ENCODE measurements at places on chromosomes 16 and 17.
A peak's percentile ranks its signal among the peaks of the same experiment; 100 is the strongest.

GRCh38 chr17:77369544-77369971 lies 228.8 kb downstream of the SEC14L1 start:
- no peak for DNase-seq

- DNase-seq, result no peak
Measured at GRCh38 chr17:77828749-77829539, 129.6 kb upstream of the TNRC6C start.

DNA sequence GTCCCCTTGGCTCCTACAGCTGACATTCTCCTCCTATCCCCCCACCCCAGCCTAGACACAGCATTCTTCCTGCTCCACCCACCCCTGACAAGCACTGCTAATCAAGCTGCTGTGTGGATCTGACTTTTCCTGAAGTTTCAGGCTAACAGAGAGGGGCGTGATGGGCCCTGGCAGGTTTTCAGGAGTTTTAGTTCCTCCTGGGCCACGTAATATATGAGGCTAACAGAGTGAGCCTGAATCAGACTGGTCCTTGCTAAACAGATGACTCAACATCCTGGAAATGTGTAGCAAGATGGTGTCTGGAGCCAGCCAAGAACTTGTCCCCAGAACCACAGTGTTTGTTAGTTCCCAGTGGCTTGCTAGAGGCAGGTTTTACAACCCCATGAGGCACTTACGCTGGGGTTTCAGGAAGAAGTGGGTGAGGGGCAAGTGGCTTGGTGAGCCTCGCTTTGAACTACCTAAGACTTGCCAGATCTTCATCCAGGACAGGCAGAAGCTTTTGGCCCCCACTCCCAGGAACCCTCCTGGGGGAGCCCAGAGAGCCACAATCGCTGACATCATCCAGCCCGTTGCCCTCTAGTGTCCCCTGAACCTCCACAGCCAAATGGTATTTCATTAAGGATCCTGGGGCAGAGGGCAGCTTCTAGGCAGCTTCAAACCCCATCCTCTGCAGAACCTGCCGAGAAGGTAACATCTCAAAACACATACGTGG lies 15.9 kb downstream of the TMEM92 start:
- no peak for DNase-seq

GRCh38 chr17:79952265-79952877 lies 83.3 kb downstream of the TBC1D16 start:
- DNase-seq, result no peak

- DNase-seq, result no peak
Measured at GRCh38 chr16:720447-720989, 428 bp upstream of the ANTKMT start.

GRCh38 chr17:70144260-70144846 lies 25.0 kb upstream of the KCNJ2 start:
- no peak for DNase-seq

DNA sequence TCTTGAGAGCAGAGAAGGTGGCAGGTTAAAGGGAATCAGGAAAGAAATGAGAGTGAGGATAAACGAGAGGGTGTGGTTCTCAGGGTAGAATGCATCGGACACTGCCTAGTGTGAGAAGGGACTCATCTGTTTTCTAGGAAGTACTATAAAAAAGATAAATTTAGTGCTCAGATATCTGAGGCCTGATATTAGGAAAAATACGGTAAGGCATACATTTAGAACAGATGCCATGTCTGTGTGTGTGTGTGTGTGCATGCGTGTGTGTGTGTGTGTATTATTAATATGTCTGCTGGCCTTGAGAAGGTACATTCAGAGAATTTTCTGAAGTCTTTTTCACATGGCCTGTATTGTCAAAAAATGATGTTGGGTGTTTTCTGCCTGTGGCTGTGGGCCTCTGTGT lies 414.8 kb downstream of the MAF start:
- DNase-seq, result no peak

GRCh38 chr16:5649762-5650743 lies 552.5 kb upstream of the EEF2KMT start:
- DNase-seq, result no peak

GRCh38 chr16:29317269-29317668 lies 89.2 kb downstream of the NPIPB11 start:
- no peak for DNase-seq

- no peak for DNase-seq
Measured at GRCh38 chr17:40479754-40480480, 21.5 kb downstream of the TNS4 start.

GRCh38 chr16:85552980-85553435 lies 60.1 kb upstream of the GSE1 start:
- no peak for DNase-seq

DNA sequence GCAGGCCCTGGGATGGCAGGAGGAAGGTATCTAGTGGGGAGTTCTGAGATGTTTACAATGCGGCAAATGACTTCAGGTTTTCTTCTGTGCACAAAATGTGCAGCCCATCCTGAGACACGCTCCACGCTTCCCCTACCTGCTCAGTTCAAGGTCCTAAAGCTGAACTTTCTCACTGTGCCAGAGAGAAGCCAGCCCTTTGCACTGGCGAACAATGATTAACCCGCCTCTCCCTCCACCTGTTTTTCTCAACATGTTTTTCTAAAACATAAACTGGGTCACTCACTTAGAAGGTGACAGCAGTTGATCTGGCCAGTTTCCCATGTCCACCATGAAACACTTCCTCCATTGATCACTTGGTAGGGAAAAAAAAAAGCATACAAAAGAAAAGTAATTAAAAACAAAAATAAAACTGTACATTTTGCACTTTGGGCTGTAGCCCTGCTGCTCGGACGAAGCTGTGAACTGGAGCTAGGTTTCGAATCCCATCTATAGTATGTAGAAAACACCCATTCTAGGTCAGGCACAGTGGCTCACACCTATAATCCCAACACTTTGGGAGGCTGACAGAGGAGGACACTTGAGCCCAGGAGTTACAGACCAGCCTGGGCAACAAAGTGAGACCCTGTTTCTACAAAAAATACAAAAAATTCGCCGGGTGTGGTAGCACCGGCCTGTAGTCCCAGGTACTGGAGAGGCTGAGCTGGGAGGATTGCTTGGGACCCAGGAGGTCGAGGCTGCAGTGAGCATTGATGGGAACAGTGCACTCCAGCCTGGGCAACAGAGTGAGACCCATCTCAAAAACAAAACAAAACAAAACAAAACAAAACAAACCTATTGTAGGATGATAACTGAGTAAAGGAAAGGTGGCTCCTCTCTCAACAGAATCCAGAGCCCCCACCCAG lies 6.1 kb upstream of the G6PC1 start:
- DNase-seq, result no peak

GRCh38 chr16:67967958-67968399 lies 458 bp downstream of the SLC12A4 start:
- no peak for DNase-seq

- DNase-seq, result no peak
Measured at GRCh38 chr17:61395409-61395982, 4.1 kb upstream of the TBX2 start.

- no peak for DNase-seq
Measured at GRCh38 chr17:37506678-37507077, 17.0 kb downstream of the DUSP14 start.

GRCh38 chr16:59864981-59865666 lies 1131.0 kb upstream of the GOT2 start:
- DNase-seq, result no peak

DNA sequence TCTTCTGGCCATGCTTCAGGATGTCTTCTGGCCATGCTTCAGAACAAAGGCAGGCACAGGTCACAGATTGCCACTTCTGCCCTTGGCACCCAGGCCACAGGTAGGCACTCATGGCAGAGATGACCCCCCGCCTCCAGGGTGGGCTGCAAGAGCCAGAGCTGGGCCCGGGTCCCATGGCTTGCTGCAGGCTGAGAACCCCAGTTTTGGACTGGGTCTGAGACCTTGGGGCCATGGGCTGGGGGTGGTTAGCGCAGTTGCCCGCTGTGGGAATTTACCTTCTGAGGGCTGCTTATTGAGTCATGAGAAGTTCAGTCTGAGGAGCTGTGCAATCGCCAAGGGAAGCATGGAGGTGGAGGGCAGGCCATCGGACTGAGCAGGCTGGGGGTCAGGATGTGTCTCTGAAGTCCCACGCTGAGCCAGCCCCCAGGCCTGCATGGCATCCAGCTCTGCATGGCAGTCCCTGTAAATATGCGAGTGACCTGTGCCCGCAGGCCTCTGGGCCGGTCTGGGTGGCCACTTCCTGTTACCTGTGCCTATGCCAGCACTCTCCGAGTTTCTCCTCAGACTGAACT lies 1.7 kb downstream of the ANKRD13B start:
- DNase-seq, result no peak

DNA sequence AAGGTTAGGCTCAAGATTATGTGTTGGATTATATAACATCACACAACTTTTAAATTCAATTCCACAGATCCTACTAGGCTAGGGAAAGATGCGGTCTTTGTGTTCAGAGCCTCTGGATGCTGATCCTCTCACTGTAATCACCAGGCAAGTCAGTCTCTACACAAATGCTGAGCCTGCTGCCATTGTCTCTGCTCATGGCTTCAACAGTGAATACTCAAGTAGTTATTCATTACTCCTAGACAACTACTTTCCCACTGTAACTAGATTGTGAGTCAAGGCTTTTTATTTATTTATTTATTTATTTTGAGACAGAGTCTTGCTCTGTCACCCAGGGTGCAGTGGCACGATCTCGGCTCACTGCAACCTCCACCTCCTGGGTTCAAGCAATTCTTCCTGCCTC lies 15.8 kb upstream of the NDUFAB1 start:
- no peak for DNase-seq

- no peak for DNase-seq
Measured at GRCh38 chr17:48579471-48579759, 1.3 kb upstream of the HOXB4 start.

DNA sequence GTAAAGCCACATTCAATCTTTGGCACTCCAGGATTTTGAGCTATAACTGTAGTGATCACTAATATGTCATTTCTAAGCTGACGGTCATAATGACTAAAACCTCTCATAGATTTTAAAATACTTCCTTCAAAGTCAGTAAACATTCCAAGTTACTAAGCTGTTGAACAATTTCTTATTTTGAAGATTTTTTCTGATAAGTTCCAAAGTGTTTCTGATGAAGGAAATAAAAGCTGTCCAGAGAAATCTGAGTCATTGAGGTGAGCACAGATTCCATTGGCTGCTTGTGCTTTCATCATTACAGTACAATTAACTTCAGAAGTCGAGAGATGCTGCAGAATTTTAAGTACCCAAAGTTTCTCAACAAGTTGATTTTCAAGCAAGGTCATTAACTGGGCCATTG lies 23.9 kb downstream of the NLRC5 start:
- no peak for DNase-seq

- DNase-seq, result peak; percentile 61
Measured at GRCh38 chr17:4949321-4950074, 1.2 kb upstream of the PFN1 start.

- DNase-seq, result no peak
Measured at GRCh38 chr16:84807776-84808175, 12.0 kb upstream of the CRISPLD2 start.

- DNase-seq, result no peak
Measured at GRCh38 chr16:23254338-23254737, 47.8 kb upstream of the SCNN1B start.

- no peak for DNase-seq
Measured at GRCh38 chr16:74320707-74321106, 24.1 kb downstream of the PSMD7 start.

DNA sequence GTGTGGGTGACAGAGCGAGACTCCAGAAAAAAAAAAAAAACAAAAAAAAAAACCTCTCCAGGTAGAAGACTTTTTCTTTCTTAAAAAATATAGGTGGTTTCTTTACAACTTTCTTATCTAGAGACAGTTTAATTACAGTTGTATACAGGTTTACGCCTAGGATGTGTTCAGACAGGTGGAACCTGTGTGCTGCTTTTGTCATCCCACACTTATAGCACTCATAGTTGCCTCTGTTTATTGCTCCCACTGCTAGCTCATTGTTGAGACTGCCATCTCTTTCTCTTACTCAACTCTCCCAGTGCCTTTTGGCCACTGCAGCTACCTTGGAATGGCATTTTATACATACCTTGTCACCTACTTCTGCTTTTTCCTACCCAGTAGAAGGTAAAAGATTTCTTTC lies 19.1 kb upstream of the MED9 start:
- no peak for DNase-seq

DNA sequence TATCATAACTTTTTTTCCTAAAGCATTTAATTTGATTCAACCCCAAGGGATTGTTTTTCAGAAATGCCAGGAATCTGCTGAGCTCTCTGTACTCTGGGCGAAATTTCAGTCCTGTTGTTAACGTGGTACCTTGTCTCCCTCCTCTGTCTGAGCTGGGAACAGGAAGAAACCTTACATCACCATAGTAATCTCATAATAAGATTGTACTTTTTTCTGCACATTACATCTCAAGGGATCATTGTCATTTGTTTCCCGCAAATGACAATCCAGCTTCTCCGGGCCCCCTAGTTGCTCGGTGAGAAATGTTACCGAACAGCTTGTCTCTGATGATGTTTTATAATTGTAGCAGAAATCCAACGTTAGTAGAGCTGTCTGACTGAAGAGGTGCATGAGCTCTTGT lies 152.7 kb upstream of the ERCC4 start:
- no peak for DNase-seq

- DNase-seq, result no peak
Measured at GRCh38 chr17:45087504-45087975, 26.4 kb downstream of the NMT1 start.

- DNase-seq, result no peak
Measured at GRCh38 chr17:80947200-80947940, 44.3 kb upstream of the CHMP6 start.

DNA sequence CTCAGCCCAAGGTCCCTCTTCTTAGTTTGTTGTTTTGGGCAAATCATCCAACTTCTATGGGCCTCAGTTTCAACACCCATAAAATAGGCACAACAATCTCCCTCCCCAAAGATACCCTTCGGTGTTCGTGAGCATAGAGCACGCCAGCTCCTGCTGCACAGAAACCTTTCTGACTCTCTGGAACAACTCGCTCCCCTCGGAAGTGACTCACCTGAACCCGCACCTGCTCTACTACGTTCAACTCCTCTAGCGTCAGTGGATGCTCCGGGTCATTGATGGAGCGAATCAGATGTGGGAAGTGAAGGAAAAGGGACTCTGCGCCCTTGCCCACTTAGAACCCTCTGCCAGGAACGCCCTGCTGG lies 445 bp downstream of the CIAO2B start:
- peak; percentile 25 for DNase-seq

GRCh38 chr16:8867216-8867931 lies 1.4 kb downstream of the CARHSP1 start:
- no peak for DNase-seq

GRCh38 chr17:42047343-42047742 lies 3.1 kb downstream of the C17orf113 start:
- no peak for DNase-seq

DNA sequence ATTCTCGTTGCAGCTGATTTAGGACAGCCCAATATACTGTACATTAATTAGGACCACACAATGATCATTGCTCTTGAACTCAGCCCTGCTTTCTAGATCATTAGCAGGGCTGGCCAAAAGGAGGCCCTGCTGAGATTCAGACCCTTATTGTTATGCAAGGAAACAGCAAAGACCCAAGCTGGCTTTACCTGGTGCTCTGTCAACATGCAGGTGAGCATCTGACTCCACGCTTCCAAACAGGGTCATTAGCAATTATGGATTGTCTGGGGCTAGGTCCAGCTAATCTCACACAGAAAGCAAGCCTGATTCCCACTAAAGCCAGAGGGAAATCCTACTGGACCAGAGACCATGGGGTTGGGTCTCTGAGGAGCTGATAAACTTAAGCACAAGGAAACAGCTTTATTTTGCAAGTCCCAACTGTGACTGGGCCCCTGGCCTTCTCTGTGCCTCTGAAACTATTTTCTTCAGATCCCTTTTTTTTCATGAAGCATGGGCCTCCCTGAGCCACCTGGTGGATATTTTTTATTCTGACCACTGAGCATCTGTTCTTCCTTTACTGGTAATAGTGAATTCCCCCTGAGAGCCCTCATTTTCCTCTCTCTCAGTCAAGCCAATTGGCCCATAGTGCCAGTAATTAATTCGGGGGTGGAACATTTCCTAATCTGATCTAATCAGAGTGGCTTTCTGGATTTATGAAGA lies 236.1 kb downstream of the GRIN2A start:
- no peak for DNase-seq

Measured in stimulated activated CD8-positive, alpha-beta memory T cell treated with anti-CD3 and anti-CD28 coated beads, Interleukin-4, amount 100 ng/mL, for 4 hours (primary cell).